ENCODE measurements at places on chromosomes 12 and 14.

DNA sequence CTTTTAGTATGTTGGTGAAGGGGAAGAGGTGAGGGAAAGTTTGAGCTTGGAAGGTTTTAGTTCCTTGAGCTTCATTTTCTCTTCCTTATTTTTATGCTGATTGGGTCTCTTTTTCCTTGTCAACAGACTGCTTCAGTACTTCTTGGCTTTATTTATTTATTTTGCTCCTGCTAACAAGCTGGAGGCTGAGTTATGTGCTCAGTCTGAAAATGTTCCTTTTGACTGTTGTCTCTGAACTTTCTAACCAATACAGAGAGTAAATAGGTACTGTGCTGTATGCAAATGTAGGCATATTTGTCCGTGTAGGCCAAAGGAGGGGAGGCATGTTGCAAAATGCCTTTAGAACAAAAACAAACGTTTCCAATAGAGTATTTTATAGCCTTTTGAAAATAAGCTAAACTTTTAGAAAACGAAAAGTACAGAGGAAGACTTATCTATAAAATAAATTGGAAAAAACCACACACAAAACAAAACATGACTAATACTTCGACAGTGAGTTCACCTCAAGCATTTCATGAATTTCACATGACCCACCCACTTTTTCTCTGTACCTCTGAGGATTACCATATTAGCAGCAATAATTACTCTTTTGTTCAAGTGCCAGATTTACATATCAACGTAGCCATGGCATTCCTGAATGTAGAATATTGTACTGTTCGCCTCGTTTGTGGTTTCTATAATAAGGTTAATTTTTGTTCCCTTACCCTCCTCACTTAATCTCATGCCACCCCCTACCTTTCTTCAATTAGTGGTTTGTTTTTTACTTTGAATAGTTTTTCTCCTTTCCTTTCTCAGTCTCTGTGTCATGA, 4.7 kb upstream of the CREBL2 start:
- peak; percentile 32 for DNase-seq

- no peak for DNase-seq
Measured at GRCh38 chr14:94029265-94029664, 3.1 kb downstream of the OTUB2 start.

DNA sequence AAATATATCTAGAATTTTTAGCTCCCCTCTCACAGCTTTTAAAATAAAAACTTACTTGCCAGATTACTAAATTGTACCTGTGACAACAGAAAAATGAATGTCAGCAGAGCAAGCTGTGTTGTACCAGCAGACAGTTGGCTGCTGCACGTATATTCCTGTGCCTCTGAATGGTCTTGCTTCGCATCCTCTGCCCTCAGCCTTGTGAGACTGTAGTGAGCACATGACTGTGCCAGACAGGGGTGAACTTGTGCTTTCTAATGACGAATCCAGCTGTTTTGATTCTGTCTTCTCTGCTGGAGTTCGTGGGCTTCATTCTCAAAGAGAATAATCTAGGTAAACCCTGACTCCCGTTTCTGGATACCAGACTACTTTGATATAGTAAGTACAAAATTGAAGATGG, 58.3 kb upstream of the FRMD6 start:
- no peak for DNase-seq

- peak; percentile 48 for DNase-seq
Measured at GRCh38 chr12:74415633-74416032, 122.0 kb upstream of the ATXN7L3B start.

GRCh38 chr12:22729957-22730443, 105.0 kb downstream of the ETNK1 start:
- no peak for DNase-seq

DNA sequence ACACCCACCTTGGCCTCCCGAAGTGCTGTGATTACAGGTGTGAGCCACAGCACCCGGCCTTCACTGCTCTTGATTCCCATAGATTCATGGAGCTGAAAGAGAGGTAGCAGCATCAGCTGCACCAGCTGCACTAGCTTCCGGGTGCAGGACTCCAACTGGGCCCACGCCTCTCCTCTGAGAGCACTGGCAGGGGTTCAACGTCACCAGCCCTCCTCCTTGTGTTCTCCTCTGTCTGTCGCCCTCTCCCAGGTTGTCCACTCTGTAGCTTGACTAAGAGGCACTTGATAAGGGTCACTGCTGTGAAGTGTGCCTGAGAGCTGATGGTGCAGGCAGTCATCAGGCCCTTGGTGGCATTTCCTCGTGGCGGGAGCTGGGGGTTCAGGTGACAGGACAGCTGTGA, 28.3 kb downstream of the MLXIP start:
- DNase-seq, result no peak

DNA sequence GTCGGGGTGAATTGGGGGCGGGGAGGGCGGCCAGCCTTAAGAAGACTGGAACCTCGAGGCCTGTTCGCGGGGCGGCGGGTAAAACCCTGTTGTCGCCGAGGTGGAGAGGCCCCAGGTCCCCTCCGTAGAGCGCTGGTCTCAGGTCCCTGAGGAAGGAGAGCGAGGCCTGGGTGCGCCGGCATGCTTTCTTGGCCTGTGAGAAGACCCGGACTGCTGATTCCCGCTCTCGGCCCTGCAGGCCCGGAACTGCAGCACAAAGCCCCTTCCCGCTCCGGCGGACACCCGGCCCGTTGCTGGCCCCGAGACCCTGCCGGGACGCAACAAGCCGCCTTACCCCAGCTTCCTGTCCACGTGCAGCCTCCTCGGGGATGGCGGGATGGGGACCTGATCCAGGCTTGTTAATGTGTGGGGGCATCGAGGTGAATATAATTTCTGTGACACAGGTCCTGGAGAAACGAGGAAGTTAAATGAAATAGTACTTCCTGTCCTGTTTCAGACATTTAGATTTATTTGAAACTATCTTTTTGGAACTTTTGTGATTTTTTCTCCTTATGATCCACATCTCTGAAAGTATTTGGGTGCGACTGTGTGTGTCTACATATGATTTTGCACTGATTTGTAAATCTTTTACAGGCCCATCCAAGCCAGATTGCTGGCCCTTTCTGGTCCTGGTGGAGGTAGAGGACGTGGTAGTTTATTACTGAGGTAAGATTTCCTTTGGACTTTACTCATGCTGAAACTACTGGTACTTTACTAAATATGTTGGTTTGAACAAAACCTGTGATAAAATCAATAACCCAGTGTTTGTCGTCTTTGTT, 600 bp downstream of the PNN start:
- peak; percentile 66 for DNase-seq

GRCh38 chr14:102683399-102684297, 91.2 kb downstream of the RCOR1 start:
- DNase-seq, result peak; percentile 61

GRCh38 chr12:108099073-108099472, 30.0 kb upstream of the WSCD2 start:
- no peak for DNase-seq

DNA sequence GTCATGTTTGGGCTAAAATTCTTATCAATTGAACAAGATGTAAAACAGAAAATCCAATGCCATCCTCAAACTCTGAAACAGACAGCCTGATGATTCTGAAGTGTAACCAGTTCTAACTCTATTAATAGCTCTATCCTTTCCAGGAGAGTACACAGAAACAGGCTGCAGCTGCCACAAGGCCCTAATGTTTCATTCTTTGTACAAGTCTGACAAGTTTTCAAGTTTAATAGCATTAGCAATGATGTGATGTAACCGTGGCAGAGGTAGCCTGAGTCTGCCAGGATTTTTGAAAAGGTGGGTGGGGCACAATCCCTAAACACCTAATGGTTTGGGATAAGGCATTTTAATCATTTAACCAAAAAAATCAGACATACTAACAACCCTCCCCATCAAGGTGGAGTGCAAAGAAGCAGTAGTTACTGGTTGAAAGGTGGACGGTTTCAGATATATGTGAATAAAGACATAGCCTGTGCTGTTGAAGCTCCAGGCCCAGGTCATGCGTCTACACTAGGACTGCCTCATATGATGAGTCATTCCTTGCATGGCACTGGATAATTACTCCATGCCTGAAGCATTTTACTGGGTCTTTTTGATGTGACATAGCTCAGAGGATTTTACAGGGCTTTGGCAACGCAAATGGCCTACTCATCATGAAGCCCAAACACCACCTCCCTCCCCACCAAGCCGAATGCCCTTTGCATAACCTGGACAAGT, 145.1 kb upstream of the GRIP1 start:
- DNase-seq, result no peak

DNA sequence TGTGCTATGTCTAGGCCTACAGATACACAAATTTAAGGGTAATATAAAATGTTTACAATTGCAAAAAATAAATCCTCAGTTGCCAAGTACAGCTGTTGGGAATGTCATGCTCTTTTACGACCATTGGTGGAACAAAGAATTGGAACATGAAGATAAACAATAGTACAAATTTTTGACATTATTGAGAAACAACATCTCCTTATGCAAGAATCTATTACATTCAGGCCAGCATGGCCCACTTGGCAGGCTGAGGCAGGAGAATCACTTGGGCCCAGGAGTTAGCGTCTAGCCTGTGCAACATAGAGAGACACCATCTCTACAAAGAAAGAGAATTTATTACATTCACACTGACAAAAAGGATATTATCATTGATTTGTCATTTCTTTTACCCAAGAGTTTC, 135.9 kb upstream of the NTF3 start:
- no peak for DNase-seq

- DNase-seq, result no peak
Measured at GRCh38 chr14:46057799-46058198, 593.8 kb downstream of the RPL10L start.

DNA sequence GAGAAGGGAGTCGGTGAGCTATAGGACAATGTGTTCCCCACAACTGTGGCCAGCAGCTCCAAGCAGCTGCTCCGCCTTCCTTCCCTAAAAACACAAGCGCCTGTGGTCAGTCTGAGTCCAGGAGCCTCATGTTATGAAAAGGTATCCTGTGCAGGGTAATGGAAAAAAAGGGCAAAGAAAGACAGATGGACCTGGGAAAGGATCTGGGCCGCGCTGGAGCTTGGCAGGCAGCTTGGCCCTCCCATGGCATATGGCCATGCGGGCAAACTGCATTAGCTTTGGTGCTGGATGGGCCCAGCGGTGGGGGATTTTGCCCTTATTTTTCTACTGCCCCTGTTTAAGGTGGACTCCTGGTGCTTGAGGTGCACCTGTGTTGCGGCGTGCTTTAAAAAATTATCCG, 23.7 kb upstream of the CHST11 start:
- DNase-seq, result no peak

- DNase-seq, result no peak
Measured at GRCh38 chr12:15831315-15831978, 42.3 kb upstream of the EPS8 start.

DNA sequence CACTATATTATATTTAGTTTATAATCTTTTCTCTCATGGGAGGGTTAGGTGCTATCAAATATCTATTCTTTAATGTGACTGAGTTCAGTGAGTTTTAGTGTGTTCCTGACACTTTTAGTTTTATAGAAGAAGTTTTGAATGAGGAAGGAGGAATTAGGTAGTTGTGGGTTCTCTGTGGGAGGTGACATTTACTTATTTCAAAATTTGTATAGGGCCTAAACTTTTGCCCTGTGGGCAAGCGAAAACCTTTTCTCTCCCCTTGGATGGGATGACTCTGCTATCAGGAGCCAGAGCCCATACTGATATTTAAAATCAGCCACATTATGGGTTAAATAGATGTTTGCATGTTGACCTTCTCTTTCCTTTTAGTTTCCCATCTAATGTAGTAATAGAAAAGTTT, 43.6 kb downstream of the SPATS2 start:
- no peak for DNase-seq

DNA sequence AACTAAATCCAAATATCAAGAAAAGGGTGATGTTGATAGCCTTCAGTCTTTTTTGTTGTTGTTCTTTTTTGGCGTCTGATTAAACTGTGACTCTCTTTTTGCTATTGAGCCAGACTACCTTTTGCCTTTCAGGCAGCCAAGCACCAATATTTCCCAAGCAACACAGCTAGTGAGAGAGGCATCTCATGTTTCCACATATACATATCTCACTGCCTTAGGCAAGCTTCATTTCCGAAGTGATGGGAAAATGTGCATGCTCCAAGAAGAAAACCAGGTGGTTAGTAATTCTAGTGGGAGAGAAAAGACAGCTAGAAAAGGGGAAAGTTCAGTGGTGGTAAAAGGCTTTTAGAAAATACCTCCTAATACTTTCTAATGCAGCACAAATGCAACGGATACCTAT, 277.7 kb downstream of the TMTC2 start:
- DNase-seq, result no peak

- no peak for DNase-seq
Measured at GRCh38 chr14:97640031-97640430, 842.8 kb downstream of the VRK1 start.

- no peak for DNase-seq
Measured at GRCh38 chr14:39435241-39435640, 3.0 kb upstream of the FBXO33 start.

- no peak for DNase-seq
Measured at GRCh38 chr14:22870811-22871223, 723 bp upstream of the LRP10 start.

- no peak for DNase-seq
Measured at GRCh38 chr12:49187184-49187583, 1.7 kb downstream of the TUBA1A start.

DNA sequence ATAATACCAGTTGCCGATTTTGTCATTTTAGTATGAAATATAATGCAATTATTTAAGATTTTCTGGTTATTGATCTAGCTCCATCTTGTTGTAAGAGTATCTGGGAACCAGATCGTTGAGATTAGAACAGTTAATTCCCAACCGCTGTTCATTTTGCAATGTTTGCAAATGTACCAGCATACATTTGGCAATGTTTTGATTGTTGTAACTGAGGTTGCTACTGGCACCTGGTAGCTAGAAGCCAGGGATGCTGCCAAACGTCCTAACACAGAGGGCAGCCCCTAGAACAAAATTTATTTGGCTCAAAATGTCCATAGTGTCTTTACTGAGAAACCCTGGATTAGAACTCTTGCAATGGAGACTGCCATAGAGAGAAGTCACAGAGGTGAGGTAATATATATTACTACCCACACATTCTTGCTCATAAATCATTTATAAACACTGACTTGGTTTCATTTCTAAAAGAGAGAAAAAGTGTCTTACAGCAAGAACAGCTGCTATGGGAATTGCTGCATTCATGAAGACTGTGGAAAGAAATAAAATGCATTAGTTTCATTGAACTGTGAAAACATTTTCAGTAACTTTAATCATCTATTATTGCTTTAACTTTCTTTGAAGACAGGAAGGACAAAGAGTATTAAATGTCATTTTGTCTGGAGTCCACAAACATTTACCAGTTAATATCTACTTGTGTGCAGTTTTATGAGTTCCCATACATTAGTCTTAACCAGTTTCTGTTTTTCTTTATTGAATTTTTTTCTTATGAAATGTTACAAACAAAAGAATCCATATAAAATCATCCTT, 46.2 kb downstream of the ABCC9 start:
- DNase-seq, result no peak

DNA sequence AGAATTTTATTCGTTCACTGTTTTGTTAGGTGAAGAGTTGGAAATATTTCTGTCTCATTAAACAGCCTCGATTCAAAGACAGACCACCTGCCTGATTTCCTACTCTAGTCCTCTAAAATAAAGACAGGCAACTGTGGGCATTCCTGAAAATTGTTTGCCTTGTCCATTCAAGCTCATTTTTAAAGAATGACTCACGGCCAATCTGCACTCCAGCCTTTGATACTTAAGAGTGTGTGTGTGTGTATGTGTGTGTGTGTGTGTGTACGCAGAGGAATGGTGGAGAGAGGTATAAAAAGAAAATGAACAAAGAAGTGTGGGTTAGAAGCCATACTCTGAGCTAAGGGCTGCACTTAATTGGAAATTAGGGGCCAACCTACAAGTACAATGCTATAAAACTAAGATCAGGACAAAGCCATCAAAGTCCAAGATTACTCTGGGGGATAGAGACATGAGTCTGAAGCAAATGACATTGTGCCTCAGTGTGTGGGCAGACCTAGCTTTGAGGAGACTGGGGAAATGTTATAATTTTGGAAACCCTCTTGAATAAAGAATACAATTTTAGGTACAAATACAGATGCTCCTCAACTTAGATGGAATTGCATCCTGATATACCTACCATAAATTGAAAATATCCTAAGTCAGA, 45.6 kb upstream of the SOCS2 start:
- peak; percentile 86 for DNase-seq
